ENCODE measurements at places on chromosomes 7 and 10. TPM values are rescaled to one million over a fixed set of nuclear protein-coding genes. Genes with fewer than 3 reads are reported as not detected.

EIF5AL1 gene
- total RNA-seq, result 0.20 TPM

- no peak for ATAC-seq
Measured at GRCh38 chr7:100221231-100221718, 1.5 kb downstream of the PVRIG start.

- ATAC-seq, result no peak
Measured at GRCh38 chr7:14861456-14861855, 41.1 kb downstream of the DGKB start.

- ATAC-seq, result no peak
Measured at GRCh38 chr10:95391581-95392216, 100.9 kb upstream of the PDLIM1 start.
